ENCODE measurements at places on chromosomes 12 and 14. TPM values are rescaled to one million over a fixed set of nuclear protein-coding genes. Genes with fewer than 3 reads are reported as not detected.
A peak's percentile ranks its signal among the peaks of the same experiment; 100 is the strongest.

GRCh38 chr14:29832042-29832441 lies 95.6 kb downstream of the PRKD1 start:
- DNase-seq = no peak

DNA sequence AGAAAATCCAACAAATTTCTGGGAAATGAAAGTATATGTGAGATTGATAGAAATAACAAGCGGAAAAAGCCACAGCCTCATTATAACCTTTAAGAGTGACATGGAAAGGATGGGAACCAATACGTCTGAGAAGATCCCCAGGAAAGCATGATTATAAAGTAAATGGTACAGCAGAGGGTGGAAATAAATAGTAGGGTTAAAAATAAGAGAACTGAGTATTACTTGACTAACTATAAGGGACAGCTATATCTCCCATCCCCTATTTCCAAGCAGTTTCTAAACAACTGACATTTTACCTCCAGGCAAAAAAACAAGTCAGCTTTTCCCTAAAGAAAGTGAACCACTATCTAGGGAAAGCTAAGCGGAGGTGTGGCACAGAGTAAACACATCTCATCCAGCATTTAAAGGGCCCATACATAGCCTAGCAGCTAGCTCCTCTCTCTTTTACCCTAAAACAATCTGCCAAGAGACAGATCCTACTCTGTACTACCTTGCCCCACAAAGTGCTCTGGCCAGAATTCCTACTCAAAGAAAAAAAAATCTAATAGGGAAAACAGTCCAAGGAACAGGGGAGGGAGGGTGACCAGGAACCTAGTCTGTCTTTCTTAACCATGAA lies 11.2 kb downstream of the OSBPL8 start:
- DNase-seq = no peak

Gene YEATS4
- 57.9 TPM for total RNA-seq

DNA sequence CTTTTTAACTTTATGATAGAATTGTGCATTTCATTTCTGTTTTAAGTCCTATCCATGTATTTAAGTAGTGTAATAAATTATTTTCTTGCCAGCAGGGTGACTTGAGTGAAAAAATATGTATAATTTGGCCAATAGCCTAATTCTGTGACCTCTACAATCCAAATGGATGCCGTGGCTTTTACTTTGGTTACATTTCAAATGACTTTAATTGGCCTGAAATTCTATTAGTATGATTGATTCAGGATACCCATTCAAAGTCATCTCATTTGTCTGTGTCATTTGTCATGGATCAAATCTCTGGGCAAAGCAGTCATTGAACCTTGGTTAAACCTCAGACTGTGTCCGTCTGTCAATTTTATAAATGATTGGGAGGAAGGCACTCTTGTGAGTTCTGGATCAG lies 29.6 kb downstream of the CRADD start:
- no peak for DNase-seq

DNA sequence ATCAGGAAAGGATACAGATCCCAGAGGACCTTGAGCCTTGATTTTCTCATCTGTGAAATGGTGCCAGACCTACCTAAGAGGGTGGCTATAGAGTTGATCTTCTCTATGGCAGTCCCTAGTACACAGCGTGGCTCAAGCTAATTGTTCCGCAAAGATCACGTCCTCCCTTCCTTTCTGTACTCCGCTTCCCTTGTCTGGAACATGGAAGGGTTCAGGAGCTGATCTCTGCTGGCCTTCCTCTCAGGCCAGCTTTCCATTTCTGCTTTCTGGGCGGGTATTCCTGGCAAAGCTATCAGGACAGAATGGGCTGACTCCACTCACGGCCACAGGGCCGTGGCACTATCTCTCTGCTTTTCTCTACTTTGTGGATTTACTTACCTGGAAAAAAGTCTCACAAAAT lies 6.5 kb downstream of the CAMKK2 start:
- no peak for DNase-seq

Gene AMIGO2
- 10.3 TPM for total RNA-seq

Gene CCDC197
- not detected for total RNA-seq

- peak; percentile 68 for DNase-seq
Observed at GRCh38 chr14:104875811-104876210, 10.7 kb downstream of the CEP170B start.

Gene LTBR
- total RNA-seq = 2.5 TPM

- DNase-seq = peak; percentile 38
Observed at GRCh38 chr14:55762595-55763232, 182.7 kb downstream of the KTN1 start.

DNA sequence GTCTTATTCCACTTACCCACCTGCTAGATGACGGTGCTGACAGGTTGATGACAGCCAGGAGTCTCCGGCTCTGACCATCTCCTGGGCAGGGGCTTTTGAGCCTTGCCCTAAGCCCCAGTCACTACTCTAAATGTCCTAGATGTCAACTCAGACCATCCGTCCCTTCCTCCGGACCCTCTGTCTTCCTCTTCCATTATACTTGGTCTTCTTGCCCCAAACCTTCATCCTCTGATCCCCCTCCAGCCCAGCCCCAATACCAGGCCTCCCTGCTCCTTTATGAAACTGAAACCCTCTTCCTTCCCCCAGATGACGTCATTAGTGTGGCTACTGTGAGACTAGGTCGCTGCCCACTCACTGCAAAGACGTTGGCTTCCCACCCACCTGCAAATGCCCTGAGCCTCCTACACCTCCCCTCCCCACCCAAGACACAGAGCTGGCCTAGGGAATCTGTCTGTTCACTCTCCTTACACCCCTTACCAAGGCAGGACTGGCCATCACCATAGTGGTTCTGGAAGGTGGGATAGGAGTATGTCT lies 10.1 kb downstream of the KRT71 start:
- no peak for DNase-seq

GRCh38 chr12:3453206-3453989 lies 37.6 kb upstream of the PRMT8 start:
- no peak for DNase-seq

DNA sequence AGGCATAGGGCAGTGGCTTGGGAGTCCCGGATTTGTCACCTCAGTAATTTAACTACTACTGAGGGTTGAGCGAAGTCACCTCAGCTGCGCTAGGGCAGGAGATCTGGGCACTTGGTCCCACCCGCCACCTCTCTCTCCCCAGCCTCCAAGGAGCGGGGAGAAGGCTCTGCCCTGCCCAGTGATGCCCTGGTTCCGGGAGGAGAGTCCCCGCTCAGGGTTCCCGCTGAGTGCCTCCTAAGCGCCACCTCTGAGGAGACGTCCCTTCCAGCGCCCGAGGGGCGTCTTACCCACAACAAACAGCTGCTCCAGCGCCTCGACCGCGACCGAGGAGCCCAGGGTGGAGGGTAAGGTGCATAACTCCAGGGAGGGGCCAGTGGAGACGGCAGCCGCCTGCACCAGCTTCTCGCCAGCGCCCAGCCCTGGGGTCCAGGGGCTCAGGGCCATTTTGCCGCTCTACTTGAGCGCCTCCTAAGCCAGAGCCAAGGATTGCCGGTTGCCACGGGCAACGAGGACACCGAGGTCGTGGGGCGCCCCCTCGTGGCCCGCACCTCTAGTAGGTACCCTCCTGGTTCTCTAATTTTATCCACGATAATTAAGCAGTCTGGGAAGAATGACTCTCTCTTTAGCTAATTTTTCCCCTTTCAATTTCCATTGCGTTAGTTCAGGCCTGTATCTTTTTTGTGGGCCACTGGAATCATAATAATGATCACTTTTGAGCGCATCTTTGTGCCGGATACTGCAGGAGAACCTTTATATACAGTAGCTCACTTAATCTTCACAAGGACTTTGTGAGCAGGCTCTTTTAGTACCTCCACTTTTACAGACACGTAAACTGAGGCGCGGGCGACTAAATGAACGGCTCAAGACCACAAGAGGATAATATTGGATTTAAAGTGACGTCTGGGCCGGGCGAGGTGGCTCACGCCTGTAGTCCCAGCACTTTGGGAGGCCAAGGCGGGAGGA lies at the start of gene CCDC175:
Gene CCDC175, minus strand, starts transcription at position 481 of the 963 bp plus-strand sequence. Its CDS starts 37 bp downstream, at position 444.
- peak; percentile 91 for DNase-seq

DNA sequence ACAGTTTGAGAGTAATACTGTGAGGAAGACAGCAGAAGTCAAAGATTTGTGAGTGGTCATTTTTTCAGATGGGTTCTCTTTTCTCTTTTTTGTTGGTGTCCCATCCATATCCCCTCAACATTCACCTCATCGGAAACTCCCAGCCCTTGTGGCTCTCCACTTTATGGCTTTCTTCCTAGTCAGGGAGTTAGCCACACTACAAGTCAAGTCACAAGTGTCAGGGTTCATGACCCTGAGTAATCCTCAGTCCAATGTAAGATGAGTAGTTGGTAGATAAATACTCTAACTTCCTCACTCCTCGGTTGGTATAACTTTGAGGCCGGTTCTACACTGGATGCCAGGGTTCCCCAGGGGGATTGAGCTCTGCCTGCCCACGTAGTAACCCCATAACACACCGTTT lies 41.4 kb downstream of the PTGER2 start:
- no peak for DNase-seq

- DNase-seq = no peak
Observed at GRCh38 chr12:65830305-65830704, 6.0 kb downstream of the HMGA2 start.

DNA sequence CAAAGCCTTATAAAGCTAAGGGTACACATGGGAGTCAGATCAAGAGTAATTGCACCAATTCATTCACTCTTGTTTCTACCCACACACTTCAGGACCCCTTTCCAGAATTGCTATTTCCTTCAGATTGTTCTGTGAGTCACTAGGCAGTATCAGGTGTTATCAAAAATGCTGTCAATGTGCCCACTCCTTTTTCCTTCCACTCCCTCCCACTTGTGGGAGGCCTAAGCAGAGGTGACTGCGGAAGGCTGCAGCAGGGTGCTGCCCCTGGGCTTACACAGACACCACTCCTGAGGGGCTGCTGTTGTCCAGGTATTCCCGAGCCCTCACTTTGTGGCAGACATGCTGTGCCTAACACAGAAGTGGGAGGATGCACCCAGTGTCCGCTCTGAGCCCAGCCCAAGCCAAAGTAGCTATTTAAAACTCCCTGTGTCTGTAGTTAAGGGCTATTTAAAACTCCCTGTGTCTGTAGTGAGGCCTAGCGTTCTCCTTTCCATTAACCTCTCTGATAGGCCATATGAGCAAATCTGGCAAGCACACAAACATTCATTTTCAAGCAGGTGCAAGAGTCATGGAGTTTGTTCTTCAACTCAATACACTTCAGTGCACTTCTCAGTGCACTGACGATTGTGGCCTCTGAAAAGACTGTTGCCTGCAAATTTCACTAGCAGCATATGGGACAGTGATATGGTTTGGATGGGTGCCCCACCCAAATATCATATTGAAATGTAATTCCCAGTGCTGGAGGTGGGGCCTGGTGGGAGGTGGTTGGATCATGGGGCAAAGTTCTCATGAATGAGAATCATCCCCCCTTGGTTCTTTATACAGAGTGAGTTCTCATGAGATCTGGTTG lies 117.8 kb downstream of the PHLDA1 start:
- no peak for DNase-seq

Gene PLCZ1
- total RNA-seq = not detected

Gene BDKRB2
- total RNA-seq = 1.3 TPM

DNA sequence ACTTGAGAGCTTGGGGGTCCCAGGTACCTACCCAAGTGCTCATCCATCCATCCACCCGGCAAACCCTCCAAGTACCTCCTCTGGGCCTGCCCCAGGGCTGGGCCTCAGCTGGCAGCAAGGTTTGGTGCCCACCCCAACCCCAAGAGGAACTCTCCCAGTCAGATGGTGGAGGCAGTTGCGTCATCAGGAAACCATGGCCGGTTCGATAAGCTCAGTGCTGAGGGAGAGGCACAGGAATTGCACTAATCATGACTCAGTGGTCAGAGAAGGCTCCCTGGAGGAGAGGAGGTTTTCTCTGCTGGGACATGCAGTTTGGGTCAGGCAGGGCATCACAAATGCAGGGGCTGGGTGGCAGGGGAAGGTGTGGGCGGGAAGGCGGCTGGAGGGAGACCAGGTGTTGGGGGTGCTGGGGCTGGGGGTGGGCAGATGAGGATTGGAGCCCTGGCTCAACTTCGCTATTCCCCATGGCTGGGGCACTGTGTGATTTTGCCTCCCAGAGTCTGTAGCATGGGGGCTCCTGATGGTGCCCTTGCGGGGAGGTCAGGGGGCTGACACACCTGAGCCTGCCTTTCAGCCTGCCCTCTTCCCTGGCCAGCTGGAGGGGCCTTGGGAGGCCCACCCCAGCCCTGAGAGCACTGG lies 32.2 kb downstream of the SH2B3 start:
- no peak for DNase-seq

DNA sequence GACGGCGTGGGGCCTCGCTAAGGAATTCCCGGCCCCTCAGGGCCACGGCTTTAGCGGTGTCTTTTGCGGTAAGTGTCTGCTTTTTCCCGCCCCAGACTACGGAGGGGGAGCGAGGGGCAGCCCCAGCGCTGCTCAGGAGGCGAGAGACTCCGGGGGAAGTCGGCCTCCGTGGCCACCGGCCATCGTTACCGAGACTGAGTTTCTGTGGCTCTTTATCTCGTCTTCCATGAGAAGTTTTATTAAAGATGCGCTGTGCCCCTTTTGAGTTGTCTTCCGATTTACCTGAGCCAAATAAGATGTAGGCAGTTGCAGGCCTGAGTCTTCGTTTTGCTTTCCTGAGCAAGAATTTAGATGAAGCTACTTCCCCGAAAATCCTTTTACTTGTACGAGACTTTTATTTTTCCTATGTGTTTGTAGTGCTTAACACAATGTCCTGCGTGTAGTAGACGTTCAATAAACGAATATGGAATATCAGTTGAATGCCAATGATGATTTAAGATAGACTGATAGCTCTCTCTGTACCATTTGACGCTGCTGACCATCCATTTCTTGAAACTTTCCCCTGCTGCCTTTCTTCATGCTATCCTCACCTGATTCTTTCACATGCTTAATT lies 462 bp downstream of the SRP54 start:
- DNase-seq = no peak

- DNase-seq = no peak
Observed at GRCh38 chr14:56136571-56137452, 18.6 kb downstream of the PELI2 start.

- no peak for DNase-seq
Observed at GRCh38 chr14:92690171-92691011, 58.0 kb downstream of the LGMN start.

DNA sequence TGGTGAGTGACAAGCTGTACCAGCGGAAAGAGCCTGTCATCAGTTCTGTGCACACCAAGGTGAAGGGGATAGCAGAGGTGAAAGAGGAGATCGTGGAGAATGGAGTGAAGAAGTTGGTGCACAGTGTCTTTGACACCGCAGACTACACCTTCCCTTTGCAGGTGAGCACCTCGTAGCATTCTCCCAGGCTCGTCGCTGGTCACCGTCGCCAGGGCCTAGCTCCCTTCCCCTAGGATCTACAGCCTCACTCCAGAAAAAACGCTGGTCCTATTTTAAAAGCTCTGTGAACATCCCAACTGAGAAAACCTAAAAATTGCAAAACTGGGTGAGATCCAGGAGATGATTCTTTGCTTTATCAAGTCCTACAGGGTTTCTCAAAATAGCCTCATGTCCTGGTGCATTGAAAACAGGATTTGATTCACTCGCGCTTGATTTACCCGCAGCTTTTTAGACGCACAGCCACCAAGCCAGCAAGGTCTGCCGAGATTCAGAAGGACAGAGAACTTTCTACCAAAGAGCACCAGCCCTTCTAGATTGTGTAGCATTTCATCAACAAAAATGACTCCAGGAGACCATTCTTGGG lies 22.2 kb downstream of the P2RX7 start:
- no peak for DNase-seq

GRCh38 chr12:93139028-93139665 lies 210.1 kb upstream of the EEA1 start:
- no peak for DNase-seq

GRCh38 chr12:93126069-93126474 lies 197.0 kb upstream of the EEA1 start:
- DNase-seq = no peak
